SK-N-SH treated with all-trans-retinoic acid at 6 μM for 48 hours (cell line): ENCODE measurements at places on chromosomes 7 and 10.

- 0 out of 3 replicates have a peak, but pooled peaks have one; percentile 51 for ATAC-seq
These were observed 52.6 kb downstream of the FGFBP3 start for GRCh38 chr10:91856637-91857036.

GRCh38 chr10:77514870-77515269, 122.7 kb downstream of the KCNMA1 start:
- no peak for ATAC-seq

DNA sequence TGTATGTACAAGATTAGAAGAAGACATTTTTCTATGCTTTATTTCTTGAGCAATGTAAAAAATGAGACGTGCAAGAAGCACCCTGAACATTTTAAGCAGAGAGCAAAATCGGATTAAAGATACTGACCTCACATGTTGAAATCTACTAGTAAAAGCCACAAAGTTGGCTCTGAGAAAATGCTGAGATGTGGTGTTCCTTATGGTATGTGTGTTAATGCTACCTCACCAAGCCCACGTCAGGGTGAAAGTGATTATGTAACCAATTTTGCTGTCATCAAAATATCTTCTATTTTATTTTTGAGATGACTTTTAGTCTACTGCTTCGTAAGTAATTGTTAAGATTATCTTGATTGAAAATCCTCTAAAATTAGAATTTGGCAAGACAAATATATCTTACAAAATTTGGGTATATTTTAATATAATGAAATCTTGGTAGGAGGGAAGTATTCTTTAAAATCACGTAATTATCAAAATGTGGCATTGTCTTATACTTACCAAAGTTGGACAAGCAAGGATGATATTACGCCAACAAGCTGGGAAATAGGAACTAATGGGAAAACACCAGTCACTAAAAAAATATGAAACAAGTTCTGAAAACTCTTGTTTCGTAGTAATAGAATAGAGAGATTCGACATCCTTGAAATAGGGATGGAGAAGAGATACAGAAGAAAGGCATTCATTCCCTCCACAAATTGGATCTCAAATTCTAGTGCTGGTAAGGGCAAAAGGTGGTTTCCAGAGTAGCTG, 5.8 kb downstream of the ADO start:
- no peak for ATAC-seq

DNA sequence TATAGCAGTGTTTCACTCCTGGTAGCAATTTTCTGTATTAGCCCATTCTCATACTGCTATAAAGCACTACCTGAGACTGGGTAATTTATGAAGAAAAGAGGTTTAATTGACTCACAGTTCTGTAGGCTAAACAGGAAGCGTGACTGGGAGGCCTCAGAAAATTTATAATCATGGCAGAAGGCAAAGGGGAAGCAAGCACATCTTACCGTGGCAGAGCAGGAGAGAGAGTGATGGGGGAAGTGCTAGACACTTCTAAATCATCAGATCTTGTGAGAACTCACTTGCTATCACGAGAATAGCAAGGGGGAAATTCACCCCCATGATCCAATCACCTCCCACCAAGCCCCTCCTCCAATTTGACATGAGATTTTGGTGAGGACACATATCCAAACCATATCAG, 131.6 kb upstream of the EFCAB10 start:
- ATAC-seq = no peak

GRCh38 chr10:20215547-20216152, 399.4 kb downstream of the PLXDC2 start:
- no peak for ATAC-seq

GRCh38 chr10:128165536-128165935, 39.3 kb upstream of the MKI67 start:
- no peak for ATAC-seq

- no peak for ATAC-seq
These were observed 39.0 kb upstream of the PCBD1 start for GRCh38 chr10:70927189-70927943.

- ATAC-seq = no peak
These were observed 315.7 kb upstream of the DGKB start for GRCh38 chr7:15218261-15218660.

DNA sequence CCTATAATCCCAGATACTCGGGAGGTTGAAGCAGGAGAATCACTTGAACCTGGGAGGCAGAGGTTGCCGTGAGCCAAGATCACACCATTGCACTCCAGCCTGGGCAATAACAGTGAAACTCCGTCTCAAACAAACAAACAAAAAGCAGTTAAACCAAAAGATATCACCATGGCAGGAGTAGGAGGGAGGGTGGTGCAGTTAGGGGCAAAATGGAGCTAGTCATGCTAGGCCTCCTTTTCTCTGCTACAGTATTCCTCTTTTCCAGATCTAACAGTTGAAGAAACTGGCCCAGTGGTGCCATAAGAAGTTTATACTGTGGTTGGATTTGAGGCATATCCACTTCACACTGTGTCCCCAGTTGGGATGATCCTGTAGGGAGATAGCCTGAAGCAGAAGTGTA, 261.6 kb downstream of the SKIDA1 start:
- no peak for ATAC-seq

DNA sequence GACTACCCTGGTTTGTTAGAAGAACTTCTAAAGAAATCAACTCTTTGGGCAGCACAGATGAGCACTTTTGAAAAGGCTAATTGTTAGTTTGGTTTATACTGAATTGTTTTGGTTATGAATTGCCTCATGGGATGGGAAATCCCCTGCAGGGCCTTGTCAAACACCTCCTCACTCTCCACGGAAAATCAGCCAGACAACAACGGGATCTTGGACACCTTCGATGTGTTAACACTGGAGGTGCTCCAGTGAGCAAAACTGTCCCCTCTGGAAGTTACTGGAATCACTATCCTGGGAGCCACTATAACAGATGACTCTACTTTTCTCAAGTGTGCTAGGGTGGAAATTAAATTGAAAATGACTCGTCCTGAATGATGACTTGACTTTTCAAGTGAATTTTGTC, 38.7 kb downstream of the CDK6 start:
- peak; percentile 39 for ATAC-seq

DNA sequence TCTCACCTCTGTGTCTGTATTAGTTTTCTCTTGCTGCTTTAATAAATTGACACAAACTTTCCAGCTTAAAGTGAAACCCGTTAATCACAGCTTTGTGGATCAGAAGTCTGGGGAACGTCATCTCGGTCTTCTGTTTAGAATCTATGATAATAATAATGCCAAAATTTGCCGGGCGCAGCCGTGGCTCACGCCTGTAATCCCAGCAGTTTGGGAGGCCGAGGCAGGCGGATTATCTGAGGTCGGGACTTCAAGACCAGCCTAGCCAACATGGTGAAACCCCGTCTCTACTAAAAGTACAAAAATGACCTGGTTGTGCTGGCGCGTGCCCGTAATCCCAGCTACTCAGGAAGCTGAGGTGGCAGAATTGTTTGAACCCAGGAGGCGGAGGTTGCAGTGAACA, 8.8 kb upstream of the ZPBP start:
- no peak for ATAC-seq

DNA sequence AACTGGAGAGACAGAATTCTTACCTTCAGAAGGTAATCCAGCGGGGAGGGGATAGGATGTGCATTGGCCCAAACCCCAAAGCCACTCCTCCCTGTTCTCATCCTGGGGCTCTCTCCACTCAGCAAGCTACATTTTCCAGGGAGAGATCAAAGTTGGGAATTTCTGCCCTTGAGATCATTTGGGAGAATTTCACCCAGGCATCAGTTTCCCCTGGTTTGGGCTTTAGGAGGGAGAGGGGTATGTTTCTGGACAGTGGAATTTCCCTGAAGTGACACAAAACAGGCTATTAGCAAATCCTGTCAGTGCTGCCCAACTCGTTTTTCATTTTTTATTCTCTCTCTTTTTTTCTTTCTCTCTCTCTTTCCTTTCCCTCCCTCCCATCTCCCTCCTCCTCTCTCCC, 35.7 kb downstream of the CYP17A1 start:
- ATAC-seq = peak; percentile 13; the same call in 1 of the 3 replicates

GRCh38 chr10:110962443-110962842, 43.0 kb downstream of the SHOC2 start:
- no peak for ATAC-seq

GRCh38 chr10:4107285-4107851, 322.4 kb upstream of the KLF6 start:
- no peak for ATAC-seq

DNA sequence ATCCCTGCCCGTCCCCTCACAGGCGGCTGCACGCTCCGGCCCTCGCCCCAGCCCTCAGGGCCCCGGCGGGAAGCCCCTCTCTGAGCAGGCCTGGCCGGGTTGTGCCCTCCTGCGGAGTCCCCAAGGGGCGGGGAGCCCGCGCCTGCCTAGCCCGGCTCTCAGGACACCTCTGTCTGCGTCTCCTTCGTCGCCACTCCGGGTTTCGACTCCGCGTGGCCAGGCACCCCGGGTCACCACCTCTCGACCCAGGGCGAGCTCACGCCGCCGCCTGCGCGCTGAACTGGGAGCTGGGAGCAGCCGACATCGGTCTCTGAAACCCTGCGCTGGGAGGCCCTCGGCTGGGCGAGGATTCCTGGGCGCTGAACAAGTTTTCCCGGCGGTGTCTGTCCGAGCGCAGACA, 6.2 kb upstream of the OGDHL start:
- no peak for ATAC-seq

DNA sequence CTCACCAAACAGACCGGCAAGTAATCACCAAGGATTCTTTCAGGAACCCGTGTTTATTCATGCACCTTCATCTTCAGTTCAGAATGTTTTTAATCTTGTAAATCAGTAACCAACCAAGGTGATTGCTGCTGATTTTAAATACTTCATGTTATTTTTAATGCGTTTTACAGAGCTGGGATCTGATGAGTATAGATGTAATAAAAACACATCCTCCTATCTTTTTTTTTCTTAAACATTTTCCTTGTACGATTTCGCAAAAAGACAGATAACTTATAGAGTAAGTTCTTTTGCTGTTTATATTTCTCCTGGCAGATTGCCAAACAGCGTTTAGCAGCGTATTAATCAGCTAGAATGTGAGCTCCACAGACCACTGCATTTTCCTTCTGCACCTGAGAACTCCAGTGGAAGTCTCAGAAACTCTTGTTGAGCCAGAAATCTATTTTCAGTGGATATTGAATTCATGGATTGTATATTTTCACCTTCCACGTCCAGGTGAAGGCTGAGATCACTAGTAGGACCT, 397.8 kb upstream of the NRP1 start:
- ATAC-seq = no peak

DNA sequence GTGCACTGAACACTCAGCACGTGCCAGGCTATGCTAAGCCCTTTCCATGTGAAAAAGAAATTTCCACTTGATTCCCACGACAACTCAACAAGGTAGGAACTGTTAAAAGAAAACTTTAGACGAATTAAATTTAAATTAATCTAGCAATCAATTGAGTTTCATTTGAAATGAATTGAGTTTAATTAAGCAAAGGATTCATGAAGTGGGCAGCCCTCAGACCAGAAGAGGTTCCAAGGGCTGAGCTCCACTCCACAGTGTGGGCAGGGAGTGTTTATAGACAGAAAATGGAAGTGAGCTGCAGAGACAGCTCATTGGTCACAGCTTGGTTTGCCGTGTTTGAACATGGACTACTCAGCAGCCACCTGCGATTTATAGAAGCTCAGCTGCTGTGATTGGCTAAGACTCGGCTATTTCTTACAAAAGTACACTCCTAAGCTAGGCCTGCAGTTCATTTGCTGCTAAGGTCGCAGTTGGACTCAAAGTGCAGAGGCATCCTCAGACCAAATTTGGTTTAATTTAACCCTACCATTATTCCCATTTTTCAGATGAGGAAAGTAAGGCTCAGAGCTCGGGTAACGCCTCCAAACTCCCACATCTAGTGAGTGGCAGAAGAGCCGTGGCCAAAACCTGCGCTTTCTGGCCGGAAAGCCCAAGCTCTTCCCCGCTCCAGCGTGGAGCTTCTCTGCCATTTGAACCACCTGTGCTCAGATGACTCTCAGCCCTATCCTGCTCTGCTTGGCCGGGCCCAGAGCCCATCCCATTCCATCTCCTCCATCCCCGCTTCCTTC, 24.9 kb downstream of the CALML3 start:
- no peak for ATAC-seq

- ATAC-seq = no peak
These were observed 41.3 kb upstream of the AOAH start for GRCh38 chr7:36765605-36766004.

DNA sequence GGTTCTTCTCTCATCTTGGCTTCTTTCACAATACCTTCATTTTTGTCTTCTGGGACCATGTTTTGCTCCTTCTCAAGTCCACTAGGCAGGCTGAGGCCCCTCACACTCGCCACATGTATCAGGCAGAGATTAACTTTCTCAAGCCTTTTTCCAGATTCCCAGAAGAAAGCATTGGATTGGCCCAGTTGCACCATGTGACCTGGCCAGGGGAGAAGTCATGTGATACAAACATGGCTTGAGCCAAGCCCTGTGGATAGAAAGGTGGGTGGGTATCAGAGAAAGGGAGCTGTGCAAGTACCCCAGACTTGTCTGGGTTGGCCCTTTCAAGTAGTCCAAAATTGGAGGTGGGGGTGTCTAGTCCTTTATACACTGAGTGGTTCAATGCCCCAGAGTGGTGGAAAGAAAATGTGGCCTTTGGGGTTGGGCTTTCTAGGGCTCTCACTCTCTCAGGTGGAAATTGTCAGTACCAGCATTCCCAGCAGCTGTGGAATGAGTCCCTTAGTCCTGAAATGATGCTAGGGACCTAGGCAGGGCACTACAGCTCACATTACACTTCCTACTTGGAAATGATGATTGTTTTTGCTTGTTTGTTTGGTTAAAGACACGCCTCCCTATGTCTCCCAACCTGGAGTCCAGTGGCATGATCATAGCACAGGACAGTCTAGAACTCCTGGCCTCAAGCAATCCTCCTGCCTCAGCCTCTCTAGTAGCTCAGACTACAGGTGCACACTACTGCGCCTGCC, 36.9 kb upstream of the C10orf67 start:
- ATAC-seq = no peak

DNA sequence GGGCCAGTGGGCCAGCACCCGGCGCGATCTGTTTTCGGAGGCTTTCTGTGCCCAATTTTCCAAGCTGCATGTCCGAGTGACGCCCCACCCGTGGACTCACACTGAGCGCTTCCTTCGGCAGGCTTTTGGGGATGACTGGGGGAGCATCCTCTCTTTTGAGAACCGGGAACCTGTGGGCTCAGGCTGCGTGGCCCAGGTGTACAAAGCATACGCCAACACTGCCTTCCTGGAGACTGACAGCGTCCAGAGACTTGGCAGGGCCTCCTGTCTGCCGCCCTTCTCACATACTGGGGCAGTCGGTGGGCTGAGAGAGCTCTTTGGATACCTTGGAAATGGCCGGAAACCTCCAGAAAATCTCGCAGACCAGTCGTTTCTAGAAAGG, 1.0 kb downstream of the ADCK2 start:
- peak; percentile 2; the same call in 1 of the 3 replicates for ATAC-seq

DNA sequence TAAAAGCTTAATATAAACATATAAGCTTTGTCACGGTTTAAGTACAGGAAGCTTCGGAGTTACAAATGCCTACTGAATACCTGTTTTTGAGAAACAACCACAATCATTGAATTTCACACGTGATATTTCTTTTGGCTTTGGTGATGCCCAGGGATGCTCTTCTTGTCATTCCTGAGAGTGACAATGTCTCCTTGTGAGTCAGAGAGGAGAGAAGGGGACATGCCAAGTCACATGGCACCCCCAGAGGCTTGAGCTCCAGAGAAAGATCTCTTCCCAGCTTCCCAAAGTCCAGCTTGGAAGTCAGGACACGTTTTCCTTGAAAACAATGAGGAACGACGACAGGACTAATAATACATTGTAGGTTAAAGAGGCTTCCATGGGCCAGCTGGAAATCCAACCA, 242.4 kb downstream of the ARHGAP21 start:
- no peak for ATAC-seq

GRCh38 chr7:7231000-7231399, 48.7 kb downstream of the C1GALT1 start:
- no peak for ATAC-seq
